Tibial nerve (tissue), 4 donors: ENCODE measurements at places on chromosomes 1 and 21.

DNA sequence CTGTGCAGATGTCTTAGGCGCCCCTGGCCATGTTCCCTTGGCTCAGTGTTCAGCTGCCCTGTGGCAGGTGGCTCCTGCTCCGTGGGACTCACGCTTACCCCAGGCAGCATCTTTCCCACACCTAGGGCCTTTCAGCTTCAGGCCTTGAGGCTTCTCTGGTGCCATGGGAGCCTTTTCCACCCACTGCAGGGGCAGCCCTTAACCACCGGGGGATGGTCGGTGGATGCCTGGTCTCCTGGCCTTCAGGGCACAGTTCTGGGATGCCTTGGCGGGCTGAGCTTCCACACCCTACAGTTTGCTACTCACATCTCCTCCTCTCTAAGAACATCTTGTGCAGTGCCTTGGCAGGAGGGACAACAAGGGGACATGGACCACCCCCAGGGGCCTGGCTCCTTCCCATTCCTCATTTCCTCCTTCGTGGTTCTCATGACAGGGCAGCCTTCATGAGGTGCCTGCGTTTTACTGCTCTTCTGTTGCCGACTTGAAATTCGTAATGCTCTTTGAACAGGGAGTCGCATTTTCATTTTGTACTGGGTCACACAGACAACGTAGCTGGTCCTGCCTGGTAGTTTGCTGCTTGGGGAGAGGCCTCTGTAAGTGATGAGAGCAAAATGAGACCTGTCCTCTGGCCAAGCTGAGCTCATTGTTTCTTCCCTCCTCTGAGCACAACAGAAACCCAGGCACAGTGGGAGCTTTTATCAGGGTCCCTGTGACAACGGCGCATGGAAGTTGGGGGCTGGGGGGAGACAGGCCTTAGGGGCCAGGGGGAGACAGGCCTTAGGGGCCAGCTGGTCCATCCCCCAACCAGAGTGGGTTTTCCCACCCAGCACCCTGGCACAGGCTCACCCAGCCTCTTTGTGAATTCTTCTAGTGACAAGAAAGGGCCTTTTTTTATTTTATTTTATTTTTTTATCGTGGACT lies 62.0 kb upstream of the NEK2 start:
- no peak overlapping the region for H3K27ac ChIP-seq
- DNase-seq, result no peak
- H3K27me3 ChIP-seq, result no peaks in the 10 kb centered on the region
- H3K4me3 ChIP-seq, result no peak overlapping the region
- H3K4me1 ChIP-seq, result peaks cover 29% of the 10 kb centered on the region
- no peaks in the 10 kb centered on the region for H3K36me3 ChIP-seq

DNA sequence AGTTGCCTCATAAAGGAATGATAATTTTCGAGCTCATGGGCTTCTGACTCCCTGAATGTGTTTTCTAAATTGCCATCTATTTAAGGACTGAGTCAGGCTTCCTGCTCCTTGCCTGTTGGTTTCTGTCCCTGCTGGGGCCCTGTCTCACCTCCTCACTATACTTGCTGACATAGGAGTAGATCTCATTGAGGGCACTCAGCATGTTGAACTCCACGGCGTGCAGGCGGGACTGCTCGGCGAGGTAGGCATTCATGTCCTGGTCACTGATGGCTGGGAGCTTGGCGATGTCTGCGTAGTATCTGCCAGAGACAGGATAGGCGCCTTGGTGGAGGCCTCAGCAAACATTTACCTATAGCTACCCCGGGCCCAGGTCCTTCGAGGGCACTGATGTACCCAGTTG lies 116.9 kb upstream of the CD34 start:
- no peak overlapping the region for H3K27ac ChIP-seq
- H3K4me3 ChIP-seq, result no peak overlapping the region
- peaks cover 37% of the 10 kb centered on the region for H3K36me3 ChIP-seq
- H3K4me1 ChIP-seq, result no peaks in the 10 kb centered on the region

- H3K4me1 ChIP-seq, result no peaks in the 10 kb centered on the region
- H3K4me3 ChIP-seq, result no peak overlapping the region
- H3K36me3 ChIP-seq, result no peaks in the 10 kb centered on the region
- no peaks in the 10 kb centered on the region for H3K27me3 ChIP-seq
- DNase-seq, result no peak
Observed at GRCh38 chr1:29754573-29755375, 518.5 kb downstream of the PTPRU start.

DNA sequence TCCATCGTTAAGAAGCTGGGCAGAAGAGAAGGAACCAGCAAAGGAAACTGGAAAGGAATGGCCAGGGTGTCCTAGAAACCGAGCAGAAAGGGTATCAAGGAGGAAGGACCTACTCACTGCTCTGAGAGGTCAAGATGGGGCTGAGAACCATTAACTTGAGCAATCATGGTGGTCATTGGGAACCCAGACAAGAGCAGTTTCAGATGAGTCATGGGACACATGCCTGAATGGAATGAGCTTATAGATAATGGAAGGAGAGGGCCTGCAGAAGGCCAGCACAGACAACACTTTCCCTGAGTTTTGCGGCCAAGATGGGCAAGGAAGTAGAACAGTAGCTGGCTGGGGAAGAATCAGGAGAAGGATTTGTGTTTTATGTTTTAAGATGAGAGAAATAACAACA lies 383.2 kb downstream of the KIF26B start:
- H3K27ac ChIP-seq, result no peak overlapping the region
- H3K4me3 ChIP-seq, result no peak overlapping the region
- no peak for DNase-seq
- no peaks in the 10 kb centered on the region for H3K36me3 ChIP-seq

GRCh38 chr1:60731321-60731720 lies 351.0 kb upstream of the NFIA start:
- no peaks in the 10 kb centered on the region for H3K27me3 ChIP-seq
- H3K4me1 ChIP-seq, result no peaks in the 10 kb centered on the region
- H3K36me3 ChIP-seq, result no peaks in the 10 kb centered on the region
- DNase-seq, result no peak
- H3K27ac ChIP-seq, result no peak overlapping the region

GRCh38 chr1:8384088-8384487 lies 66.2 kb downstream of the SLC45A1 start:
- H3K27ac ChIP-seq, result peak overlapping the region; percentile 21
- DNase-seq, result no peak
- H3K4me3 ChIP-seq, result no peak overlapping the region
- peaks cover 43% of the 10 kb centered on the region for H3K4me1 ChIP-seq
- no peaks in the 10 kb centered on the region for H3K27me3 ChIP-seq
- H3K36me3 ChIP-seq, result peaks cover 10% of the 10 kb centered on the region

DNA sequence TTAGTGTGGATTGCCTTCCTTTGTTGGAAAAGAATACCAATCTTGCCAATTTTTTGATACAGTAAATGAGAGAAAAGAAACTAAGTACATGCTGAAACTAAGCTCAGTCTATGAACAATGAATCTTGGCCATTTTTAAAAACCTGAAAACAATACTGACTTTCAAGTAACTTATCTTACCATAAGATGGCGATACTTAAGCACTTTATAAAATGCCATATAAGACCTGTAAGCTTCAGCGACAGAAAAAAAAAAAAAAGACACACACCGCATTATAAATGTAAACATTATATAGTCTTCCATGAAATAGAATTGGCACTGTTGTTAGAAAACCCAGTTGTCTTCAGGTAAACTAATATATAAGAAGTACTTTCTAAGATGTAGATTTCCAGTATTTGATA lies 3.0 kb downstream of the OLFM3 start:
- no peaks in the 10 kb centered on the region for H3K36me3 ChIP-seq
- H3K27me3 ChIP-seq, result peaks cover 13% of the 10 kb centered on the region
- DNase-seq, result no peak

DNA sequence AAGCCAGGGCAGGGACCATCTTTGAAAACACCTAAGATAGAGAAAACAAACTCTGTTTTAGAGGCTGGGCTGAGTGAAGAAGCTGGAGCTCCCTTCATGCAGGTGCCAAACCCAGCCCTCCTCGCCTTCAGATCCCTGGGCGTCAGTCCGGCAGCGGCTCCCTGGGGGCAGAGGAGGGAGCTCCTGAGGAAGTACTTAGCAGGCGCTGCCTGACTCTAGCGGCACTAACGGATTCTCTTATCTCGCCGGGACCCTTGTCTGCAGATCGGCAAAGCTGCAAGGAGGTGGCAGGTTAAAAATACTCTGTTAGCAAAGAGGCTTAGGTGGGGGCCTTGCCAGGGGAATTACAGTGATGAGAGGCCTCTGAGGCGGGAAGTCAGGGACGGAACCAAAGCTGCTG lies 79.6 kb downstream of the PLXNA2 start:
- H3K4me1 ChIP-seq, result no peaks in the 10 kb centered on the region
- no peak overlapping the region for H3K27ac ChIP-seq
- H3K36me3 ChIP-seq, result no peaks in the 10 kb centered on the region
- H3K4me3 ChIP-seq, result no peak overlapping the region

DNA sequence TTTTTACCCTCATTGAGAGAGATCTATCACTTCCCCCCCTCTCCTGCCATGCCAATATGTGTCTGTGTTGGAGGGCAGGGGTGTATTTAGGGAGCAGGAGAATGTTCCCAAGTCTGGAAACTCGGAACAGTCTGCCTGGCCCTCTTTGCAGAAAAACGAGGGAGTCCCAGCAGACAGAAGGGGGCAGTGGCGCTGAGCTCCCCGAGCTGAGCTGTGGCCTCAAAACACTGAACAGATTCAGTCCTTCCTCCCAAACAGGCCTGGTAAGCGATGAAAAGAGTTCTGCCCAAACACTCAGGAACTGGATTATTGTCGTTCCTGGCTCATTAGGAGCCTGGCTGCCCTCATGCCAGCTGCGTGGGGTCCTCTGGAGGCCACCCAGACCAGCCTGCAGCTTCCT lies 981 bp downstream of the CLDN14 start:
- no peak overlapping the region for H3K4me3 ChIP-seq
- H3K27ac ChIP-seq, result no peak overlapping the region
- DNase-seq, result no peak
- no peaks in the 10 kb centered on the region for H3K27me3 ChIP-seq

GRCh38 chr21:18178509-18178908 lies 66.1 kb upstream of the CHODL start:
- no peaks in the 10 kb centered on the region for H3K27me3 ChIP-seq
- H3K36me3 ChIP-seq, result no peaks in the 10 kb centered on the region
- H3K4me3 ChIP-seq, result no peak overlapping the region

- no peak overlapping the region for H3K4me3 ChIP-seq
- H3K27ac ChIP-seq, result no peak overlapping the region
- no peaks in the 10 kb centered on the region for H3K27me3 ChIP-seq
- no peaks in the 10 kb centered on the region for H3K4me1 ChIP-seq
Observed at GRCh38 chr1:169528215-169529067, 42.7 kb upstream of the SLC19A2 start.

DNA sequence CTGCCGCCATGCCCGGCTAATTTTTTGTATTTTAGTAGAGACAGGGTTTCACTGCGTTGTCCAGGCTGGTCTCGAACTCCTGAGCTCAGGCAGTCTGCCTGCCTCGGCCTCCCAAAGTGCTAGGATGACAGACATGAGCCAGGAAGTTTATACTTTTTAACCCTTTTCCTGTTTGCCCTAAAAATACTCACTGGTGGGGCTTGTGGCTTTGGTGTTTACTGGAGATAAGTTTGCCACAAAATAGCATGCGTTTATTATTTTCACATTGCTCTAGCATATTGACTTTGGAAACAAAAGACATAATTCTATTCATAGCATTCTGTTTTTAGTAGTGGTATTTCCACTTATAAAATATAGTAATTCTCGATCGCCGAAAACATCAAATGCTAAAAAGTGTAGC lies 19.8 kb upstream of the GTF2B start:
- H3K27ac ChIP-seq, result no peak overlapping the region
- no peak for DNase-seq
- no peak overlapping the region for H3K4me3 ChIP-seq
- no peaks in the 10 kb centered on the region for H3K27me3 ChIP-seq

- H3K4me1 ChIP-seq, result peaks cover 4% of the 10 kb centered on the region
- H3K27me3 ChIP-seq, result no peaks in the 10 kb centered on the region
- DNase-seq, result peak; percentile 66
- no peaks in the 10 kb centered on the region for H3K36me3 ChIP-seq
- H3K4me3 ChIP-seq, result no peak overlapping the region
- no peak overlapping the region for H3K27ac ChIP-seq
Observed at GRCh38 chr1:200971955-200972711, 51.4 kb downstream of the KIF21B start.

GRCh38 chr21:14414932-14415508 lies 32.1 kb upstream of the HSPA13 start:
- no peak overlapping the region for H3K27ac ChIP-seq
- H3K36me3 ChIP-seq, result no peaks in the 10 kb centered on the region
- no peak overlapping the region for H3K4me3 ChIP-seq
- H3K27me3 ChIP-seq, result no peaks in the 10 kb centered on the region

DNA sequence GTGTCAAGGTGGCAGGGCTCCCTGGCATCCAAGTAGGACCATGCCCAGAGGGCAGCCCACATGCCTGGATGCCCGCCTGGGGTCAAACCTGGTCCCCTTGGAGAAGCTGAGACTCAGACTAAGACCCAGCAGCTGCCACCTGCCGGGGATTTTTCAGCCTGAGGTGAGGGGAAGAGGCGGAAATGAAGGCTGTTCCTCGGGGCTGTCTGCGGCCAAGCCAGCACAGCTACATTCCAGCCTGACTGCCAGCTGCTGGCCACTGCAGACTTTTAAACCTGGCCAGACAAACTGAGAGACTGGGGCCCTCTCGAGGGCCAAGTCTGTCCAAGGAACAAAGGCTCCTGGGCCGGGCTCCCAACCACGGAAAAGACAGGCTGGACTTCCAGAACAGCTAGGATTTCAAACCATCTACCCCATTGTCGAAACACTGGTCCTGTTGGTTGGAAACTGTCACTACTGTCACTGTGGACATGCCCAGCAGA lies 21.9 kb upstream of the PLEKHG5 start:
- H3K27ac ChIP-seq, result no peak overlapping the region
- H3K4me1 ChIP-seq, result peaks cover 36% of the 10 kb centered on the region
- H3K27me3 ChIP-seq, result no peaks in the 10 kb centered on the region

DNA sequence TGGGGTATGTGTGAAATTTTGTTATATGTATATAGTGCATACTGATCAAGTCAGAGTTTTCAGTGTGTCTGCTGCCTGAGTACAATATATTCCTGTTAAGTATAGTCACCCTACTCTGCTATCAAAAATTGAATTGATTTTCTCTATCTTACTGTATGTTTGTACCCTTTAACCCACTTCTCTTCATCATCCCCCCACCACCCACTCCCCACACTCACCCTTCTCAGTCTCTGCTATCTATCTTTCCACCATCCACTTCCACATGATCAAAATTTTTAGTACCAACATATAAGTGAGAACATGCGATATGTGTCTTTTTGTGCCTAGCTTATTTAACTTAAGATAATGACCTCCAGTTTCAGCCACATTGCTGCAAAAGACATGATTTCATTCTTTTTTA lies 4.2 kb downstream of the LY9 start:
- no peak overlapping the region for H3K4me3 ChIP-seq
- no peaks in the 10 kb centered on the region for H3K36me3 ChIP-seq
- DNase-seq, result no peak
- H3K4me1 ChIP-seq, result no peaks in the 10 kb centered on the region
- H3K27me3 ChIP-seq, result no peaks in the 10 kb centered on the region
